Stimulated activated CD8-positive, alpha-beta memory T cell treated with anti-CD3 and anti-CD28 coated beads, Interleukin-2, amount 100 ng/mL, for 48 hours (primary cell): ENCODE measurements at places on chromosomes 13 and 19.

DNA sequence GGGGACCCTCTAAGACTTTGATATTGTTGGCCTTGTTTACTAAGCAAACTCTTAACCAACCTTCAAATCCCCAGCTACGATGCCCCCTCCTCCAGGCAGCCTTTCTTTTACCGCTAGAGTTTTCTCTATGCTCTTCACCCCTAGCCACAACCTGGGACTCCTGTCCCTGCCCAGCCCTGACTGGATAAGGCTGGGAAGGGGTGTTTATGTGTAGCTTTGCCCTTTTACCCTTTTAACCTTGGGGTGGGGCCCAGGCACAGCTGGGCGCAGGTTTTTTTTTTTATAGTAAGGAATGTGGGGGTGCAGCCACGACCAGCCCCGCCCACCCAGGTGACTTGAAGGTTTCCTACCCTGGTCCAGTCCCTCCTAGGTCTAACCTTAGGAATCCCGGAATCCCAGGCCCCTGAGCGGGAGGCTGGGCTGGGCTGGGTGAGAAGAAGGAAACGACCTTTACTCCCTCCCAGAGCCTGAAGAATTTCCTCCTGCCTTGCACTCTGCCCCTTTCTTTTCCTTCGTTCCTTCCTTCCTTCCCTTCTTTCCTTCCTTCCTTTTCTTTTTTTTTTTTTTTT, 12.2 kb downstream of the TJP3 start:
- no peak for DNase-seq

GRCh38 chr13:87820241-87820640, 149.1 kb downstream of the SLITRK5 start:
- no peak for DNase-seq

DNA sequence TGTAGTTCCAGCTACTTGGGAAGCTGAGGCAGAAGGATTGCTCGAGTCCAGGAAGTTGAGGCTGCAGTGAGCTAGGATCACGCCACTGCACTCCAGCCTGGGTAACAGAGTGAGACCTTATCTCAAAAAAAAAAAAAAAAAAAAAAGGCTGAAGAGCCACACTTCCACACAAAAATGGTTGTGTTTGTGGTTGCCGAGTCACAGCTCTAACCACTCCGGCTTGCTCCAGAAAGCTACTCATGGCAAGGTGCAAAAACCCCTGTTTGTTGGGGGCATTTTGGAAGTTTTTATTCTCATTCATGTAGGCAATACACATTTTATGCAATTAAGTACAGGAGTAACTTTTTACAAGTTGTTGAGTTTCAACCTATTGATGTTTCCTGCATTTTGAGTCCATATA, 93.5 kb downstream of the INSR start:
- no peak for DNase-seq

DNA sequence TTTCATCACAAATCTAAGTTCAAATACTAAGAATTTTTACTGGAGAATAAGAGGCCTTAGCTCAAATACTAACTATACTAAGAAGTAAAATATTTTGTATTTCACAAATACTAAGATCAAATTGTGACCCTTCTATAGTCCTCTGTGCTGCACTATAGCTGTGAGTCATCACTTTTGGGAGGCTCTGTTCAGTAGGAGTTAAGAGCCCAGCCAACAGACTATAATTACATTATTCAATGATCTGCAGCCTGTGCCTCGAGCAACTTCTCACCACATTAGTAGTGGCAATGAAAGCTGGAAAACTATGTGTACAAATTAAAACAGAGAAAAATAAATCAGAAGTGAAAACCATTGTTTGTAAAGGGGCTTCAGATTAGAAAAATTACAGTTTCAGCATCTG, 147.3 kb upstream of the GPC6 start:
- DNase-seq = no peak

DNA sequence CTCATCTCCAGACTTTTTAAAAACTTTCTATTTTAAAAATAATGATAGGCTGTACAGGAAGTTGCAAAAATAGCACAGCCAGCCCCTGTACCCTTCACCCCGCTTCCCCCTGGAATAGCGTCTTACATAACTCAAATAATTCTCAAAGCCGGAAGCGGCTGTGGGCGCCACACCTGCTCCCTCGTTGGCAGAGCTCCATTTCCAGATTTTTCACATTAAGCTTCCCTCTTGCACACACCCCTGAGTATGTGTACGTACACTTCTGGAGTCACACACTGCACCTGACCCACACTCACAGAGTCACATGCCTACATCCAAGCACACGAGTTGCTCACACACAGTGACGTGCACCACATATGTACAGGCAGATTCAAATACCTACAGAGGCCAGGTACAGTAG, 24.9 kb upstream of the DPP9 start:
- no peak for DNase-seq

DNA sequence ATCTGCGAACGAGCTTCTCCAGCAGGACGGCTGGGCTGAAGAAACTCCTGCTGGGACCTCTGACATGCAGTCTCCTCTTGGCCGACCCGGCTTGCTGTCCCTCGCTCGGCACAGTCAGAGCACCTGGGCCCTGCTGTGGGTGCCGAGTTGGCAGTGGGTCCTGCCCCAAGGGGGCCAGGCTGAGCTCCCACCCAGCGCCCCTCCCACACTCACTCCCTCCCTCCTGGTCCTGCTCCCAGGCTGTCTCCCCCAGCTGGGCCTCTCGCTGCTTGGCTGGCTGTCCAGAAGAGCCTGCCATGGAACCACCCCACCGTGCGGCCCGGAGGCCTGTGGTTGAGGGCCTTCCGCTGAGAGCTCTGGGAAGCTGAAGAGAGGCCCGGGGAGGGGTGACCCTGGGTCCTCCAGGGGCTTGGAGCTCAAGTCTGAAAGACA, 6.0 kb downstream of the AKT2 start:
- DNase-seq = no peak

- DNase-seq = no peak
Measured at GRCh38 chr19:2477141-2477710, 1.3 kb downstream of the GADD45B start.

GRCh38 chr19:47407417-47407774, 11.9 kb downstream of the MEIS3 start:
- no peak for DNase-seq
